ENCODE measurements at places on chromosomes 13 and 19.

DNA sequence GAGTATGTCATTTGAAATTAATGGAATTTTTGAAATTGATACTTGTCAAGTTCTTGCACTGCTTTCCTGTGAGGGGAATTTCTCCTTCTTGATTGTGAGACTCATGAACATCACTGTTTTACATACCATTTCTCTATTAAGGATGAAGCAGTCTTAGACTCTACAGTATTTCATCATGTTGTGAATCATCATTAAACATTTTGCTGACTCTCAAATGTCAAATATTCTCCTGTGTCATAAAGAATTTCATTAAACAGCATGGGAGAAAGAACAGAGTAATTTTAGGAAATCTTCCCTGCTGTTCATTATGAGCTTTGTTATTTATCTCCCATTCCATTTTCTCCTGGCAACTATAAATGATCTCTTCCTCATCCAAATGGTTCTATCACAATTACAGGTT, 729.0 kb downstream of the PCDH9 start:
- no peak for DNase-seq

DNA sequence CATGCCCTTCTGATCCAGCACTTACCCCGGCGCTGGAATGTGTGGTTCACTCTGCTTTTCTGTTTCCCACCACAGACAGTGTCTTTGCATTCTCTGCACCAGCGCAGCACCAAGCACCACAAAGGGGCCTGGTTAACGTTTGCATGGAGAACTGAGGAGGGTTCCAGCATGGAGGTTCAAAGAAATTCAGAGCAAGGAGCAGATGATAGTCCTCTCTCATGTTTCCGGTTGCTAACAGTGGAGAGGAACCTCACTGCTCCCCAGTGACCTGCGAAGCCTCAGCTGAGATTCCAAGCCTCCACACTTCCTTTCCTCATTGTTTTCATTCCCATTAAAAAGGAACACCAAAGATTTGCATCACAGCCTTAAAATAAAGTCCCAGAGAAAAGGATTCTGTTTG, 99.7 kb downstream of the STARD13 start:
- no peak for DNase-seq

- DNase-seq = no peak
Observed at GRCh38 chr19:2887391-2887914, 13.3 kb upstream of the ZNF57 start.

DNA sequence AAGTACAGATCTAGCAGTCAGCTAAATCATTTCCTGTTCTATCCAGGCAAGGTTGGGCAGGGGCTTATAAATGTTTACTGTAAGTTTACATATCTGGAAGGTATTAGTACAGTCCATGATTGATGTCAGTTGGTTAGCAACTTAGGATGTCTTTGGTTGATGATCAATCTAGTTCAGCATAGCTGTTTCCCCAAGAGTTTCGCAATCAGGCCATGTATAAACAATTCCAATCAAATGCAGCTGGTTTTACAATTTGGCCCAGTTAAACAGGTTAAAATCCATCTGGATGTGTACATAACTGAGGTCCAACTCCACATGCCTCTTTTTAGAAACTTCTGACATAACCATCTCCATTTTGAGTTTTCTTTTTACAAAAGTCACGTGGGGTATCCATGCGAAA, 6.9 kb downstream of the ZNF221 start:
- DNase-seq = no peak

GRCh38 chr19:15779756-15780476, 7.5 kb upstream of the OR10H5 start:
- no peak for DNase-seq

GRCh38 chr13:20019043-20019442, 60.5 kb downstream of the ZMYM2 start:
- DNase-seq = no peak

GRCh38 chr19:38930776-38931520, at the start of gene MRPS12:
Gene MRPS12, plus strand, starts transcription at chr19:38930944. Its CDS starts 351 bp downstream, at chr19:38931295.
- peak; percentile 99 for DNase-seq

- DNase-seq = no peak
Observed at GRCh38 chr19:858868-859843, at the start of gene CFD. Gene CFD, plus strand, starts transcription at chr19:859664. Its CDS starts 26 bp downstream, at chr19:859690.

DNA sequence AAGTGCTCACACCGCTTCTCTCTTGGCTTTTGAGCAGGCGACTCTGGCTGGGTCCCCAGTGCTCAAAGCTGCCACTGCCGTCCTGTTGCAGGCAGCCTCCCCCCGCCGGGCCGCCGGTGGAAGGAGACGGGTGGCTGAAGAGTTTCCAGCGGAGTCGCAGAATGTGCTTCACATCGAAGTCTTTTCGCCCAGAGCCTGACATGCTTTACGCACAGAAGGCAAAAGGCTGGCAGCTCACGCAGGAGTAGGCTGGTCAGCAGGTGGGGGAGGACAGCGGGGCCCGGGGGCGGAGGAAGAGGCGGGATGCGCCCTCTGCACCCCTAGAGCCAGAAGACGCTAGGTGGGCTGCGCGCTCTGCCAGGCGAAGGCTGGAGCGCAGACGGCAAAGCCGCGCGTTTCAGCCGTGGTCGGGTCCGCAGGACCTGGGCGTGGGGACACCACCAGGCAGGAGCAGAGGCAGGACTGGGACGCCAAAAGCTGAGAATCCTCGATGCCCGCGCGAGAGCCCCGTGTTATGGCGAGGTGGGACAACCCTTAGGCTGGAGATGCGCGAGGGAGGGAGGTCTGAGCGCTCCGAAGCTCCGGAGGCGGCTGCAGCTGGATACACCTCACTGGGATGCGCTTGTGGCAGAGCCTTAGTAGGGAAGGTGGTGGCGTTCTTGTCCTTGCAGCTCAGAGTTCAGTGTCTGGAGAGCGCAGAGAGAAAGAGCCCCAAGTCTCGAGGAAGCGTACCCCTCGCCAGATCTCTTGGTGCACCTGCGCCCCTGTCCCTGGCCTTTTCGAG, at the start of gene ATXN8OS:
Gene ATXN8OS, plus strand, starts transcription at position 329 of the 784 bp plus-strand sequence.
- DNase-seq = no peak

- no peak for DNase-seq
Observed at GRCh38 chr19:9721861-9722260, 46.7 kb downstream of the ZNF846 start.

DNA sequence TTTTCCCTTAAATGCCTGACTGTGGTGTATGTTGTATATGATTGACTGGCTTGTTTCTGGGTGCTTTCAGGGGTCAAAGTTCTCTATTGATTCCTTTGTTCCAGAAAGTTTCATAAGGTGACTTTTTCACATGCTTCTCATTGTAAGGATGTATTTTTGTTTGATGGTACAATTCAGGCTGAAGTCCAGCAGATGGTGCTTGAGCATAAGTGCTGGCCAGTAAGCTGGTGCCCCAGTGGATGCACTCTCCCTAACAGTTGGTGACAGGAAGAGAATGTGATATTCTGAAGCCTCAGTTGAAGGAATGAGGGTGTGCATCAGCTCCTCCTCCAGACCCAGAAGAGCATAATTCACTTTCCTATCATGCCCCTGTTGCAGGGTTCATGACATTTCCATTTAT, 1941.6 kb upstream of the PRR20A start:
- no peak for DNase-seq

DNA sequence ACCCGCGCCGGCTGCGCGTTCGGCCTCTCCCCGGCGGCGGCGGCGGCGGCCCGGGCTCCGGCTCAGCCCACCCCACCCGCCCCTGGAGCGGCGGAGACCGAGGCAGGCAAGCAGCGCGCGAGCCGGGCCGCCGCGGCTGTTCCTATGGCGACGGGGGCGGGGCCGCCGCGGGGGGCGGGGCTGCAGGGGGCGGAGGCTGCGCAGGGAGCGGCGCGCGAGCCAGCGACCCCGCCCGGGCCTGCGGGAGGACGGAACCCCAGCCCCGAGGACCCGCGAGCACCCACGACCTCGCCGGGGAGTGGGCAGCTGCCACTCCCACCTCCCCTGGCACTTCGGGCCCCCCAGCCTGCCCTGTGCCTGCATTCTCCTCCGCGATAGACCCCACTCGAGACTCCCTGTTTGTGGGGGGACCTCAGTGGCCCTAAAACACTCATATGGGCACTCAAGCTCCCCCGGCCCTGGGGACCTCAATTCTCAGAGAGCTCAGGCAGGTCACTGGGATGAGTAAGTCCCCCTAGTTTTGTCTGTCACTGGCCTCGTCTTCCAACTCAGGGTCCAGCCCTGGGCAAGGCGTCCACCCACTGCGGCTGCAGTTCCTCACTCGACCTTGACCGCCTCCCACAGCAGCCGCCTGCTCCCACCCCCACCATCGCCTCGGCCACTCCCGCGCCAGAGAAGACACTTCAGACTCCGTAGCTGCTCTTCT, at the start of gene CTXN1:
Gene CTXN1, minus strand, starts transcription at position 115 of the 706 bp plus-strand sequence. CDS start 597 bp downstream, outside the sequence.
- DNase-seq = peak; percentile 84

- DNase-seq = no peak
Observed at GRCh38 chr19:50184196-50184595, 19.2 kb upstream of the MYH14 start.

GRCh38 chr19:1173159-1173844, 766 bp downstream of the SBNO2 start:
- DNase-seq = peak; percentile 60

GRCh38 chr19:30856786-30857185, 484.6 kb downstream of the ZNF536 start:
- no peak for DNase-seq

DNA sequence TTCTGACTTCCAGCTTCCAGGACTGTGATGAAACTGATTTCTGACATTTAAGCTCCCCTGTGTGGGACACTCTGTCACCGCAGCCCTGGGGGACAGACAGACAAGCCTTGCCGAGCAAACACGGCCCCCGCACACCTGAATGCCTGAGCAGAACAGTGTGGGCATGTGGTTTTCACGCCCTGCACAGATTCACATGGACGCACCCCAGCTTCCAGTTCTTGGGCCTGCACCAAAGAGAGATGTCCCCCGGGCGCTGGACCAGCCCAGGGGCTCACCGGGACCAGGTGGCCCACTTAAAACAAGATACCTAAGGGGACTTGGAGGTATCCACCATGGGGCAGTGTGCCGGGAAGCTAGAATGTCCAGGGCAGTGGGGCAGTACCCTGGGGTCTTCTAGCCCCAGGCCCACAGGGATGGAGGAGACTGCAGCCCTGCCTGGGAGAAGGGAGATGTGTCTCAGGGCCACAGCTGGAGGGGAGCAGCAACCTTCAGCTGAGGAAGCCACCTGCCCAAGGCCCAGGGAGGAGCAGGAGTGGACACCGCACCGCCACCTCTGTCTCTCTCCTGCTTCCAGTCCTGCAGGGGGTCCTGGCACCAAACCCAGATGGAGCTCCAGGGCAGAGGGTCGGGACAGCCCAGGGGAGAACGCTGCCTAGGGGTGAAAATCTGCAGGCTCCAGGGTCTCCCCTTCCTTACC, 50.5 kb downstream of the SOX1 start:
- no peak for DNase-seq

- no peak for DNase-seq
Observed at GRCh38 chr19:33376941-33377557, 3.5 kb downstream of the CEBPG start.

GRCh38 chr19:23263870-23264590, 13.8 kb upstream of the ZNF724 start:
- no peak for DNase-seq

DNA sequence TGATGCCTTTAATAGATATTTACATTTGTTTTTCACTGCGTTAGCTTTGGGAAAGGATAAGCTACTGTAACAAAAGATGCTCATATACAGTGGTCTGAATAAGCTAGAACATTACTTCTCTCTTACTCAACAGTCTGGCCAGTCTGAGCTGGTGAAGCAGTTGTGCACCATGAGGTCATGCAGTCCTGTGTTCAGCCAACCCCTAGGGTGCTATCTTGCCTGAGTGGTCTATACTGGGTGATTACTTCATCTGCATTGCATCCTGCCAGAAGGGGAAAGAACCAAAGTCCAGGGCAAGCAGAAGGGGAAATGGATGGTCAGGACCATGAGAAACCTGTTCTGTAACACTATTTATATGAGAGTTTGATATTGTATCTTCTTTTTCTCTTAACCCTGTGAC, 31.5 kb downstream of the ERCC5 start:
- DNase-seq = no peak

DNA sequence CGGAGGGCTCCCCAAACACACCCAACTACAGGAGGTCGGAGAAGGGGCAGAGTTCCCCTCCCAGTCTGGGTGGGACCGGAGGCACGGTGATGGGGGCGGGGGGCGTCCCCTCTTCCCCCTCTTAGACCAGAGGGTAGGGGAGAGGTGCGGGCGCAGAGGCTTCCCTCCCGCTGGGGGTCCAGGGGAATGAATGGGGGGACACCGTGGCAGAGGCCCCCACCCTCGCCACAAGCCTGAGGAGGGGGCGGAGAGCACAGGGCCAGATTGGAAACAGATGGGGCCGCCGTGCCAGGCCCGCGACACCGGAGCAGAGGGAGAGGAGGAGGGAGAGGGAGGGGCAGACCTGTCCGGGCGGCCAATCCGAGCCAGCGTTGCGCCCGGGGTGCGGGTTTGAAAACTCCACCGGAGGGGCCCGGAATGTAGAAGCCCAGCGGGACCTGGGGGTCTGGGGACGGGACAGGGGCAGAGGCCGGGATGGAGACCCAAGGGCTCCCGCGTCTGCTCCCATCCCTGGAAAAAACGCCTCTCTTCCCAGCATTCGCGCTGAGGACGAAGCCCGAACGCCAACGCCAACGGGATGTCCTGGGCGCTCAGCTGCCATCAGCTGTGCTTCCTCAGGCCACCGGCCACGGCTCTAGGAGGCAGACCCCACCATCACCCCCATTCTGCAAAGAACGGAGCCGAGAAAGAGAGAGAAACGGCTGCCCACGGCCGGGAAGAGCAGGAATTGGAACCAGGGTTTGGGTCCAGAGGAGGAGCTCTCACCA, 46.8 kb downstream of the PTPRS start:
- DNase-seq = no peak

DNA sequence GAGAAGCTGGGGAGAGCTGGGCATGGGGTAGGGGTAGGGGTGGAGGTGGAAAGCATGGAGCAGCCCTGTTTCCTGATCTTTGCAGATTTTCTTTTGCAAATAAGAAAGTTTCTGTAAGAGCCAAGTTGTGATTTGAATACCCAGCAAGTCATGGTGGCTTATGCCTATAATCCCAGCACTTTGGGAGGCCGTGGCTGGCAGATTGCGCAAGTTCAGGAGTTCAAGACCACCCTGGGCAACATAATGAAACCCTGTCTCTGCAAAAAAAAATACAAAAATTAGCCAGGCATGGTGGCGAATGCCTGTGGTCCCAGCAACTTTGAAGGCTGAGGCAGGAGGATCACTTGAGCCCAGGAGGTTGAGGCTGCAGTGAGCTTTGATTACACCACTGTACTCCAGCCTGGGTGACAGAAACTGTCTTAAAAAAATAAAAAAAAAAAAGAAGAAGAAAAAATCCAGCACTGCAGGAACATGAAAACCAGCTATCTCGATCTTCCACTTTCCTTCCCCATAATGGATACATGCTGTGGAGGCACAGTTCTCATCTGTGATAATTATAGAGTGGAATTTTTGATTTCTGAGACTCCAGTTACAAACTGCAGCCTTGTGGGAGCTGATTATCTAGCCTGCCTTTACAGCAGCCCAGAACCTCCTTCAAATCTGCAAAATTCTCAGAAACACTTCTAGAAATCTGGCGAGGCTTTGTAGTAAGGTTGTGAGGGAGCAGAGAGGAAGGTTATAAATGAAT, 12.1 kb upstream of the TEX26 start:
- DNase-seq = no peak

- no peak for DNase-seq
Observed at GRCh38 chr13:107480130-107480529, 735.2 kb downstream of the LIG4 start.

GRCh38 chr19:4639531-4640246, 373 bp downstream of the TNFAIP8L1 start:
- DNase-seq = no peak
